CD4-positive, CD25-positive, alpha-beta regulatory T cell (primary cell): ENCODE measurements at places on chromosomes 5 and 9. TPM values are rescaled to one million over a fixed set of nuclear protein-coding genes. Genes with fewer than 3 reads are reported as not detected.

SLC28A3 gene
- not detected for polyA plus RNA-seq

FAT2 gene
- polyA plus RNA-seq: not detected

TLR4 gene
- polyA plus RNA-seq: not detected

CD274 gene
- polyA plus RNA-seq: 1.5 TPM

FCN2 gene
- not detected for polyA plus RNA-seq

PCDH1 gene
- 2.3 TPM for polyA plus RNA-seq
